Peyer's patch (tissue), 4 donors: ENCODE measurements at places on chromosomes 2 and 18. TPM values are rescaled to one million over a fixed set of nuclear protein-coding genes. Genes with fewer than 3 reads are reported as not detected.

- H3K27me3 ChIP-seq = no peaks in the 10 kb centered on the region
- no peaks in the 10 kb centered on the region for H3K4me1 ChIP-seq
- peak overlapping the region; percentile 32 for H3K4me3 ChIP-seq
- H3K36me3 ChIP-seq = no peaks in the 10 kb centered on the region
Observed at GRCh38 chr2:26412091-26412673, 10.5 kb downstream of the DRC1 start.

LRRFIP1 gene
- total RNA-seq = 127 TPM

SETBP1 gene
- total RNA-seq = 86.6 TPM

DNA sequence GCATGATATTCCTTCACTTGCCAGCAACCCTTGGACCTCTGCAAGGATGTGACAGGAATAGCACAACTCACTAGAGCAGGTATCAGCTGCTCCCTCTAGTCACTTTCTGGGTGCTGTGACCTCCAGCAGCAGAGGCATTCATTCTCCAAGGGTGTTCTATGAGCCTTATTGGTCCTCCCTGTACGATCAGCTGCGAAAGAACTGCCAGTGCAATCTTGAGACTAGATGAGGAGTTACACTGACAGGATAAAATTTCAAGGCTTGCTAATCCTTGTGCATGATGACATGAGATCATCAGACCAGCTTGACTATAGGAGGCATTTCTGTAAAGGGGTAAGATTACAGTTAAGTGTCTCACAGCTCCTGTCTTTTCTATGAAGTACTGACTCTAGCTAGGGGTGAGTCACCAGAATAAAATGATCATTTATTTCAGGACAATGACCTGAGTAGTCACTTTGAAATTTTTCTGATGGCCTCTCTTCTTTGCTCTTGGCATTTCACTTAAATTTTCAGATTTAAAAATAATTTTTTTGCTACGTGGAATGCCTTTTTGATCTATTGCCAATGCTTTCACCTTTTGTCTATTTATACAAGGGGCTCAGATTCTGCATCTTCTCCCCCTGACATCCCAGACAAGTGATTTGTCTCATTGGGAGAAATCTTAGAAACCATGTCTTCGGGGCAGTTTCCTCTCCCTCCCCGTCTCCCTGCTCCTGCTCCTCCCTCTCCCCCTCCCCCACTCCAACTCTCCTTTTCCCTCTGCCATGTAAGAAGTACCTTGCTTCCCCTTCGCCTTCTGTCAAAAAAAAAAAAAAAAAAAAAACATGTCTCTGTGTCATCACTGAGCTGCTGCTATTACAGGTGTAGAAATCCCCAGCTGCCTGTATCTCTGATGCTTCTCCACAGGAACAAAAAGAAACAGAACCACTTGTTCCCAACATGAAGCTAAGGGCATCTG, 49.2 kb upstream of the FRZB start:
- H3K4me1 ChIP-seq = no peaks in the 10 kb centered on the region
- H3K27ac ChIP-seq = no peak overlapping the region
- DNase-seq = no peak
- peaks cover 19% of the 10 kb centered on the region for H3K36me3 ChIP-seq

GRCh38 chr2:129203331-129203730, 776.1 kb upstream of the RAB6C start:
- H3K4me1 ChIP-seq = no peaks in the 10 kb centered on the region
- DNase-seq = no peak
- H3K36me3 ChIP-seq = no peaks in the 10 kb centered on the region
- no peaks in the 10 kb centered on the region for H3K27me3 ChIP-seq
- no peak overlapping the region for H3K4me3 ChIP-seq

- H3K4me3 ChIP-seq = no peak overlapping the region
- no peaks in the 10 kb centered on the region for H3K4me1 ChIP-seq
- DNase-seq = no peak
- H3K27ac ChIP-seq = no peak overlapping the region
- no peaks in the 10 kb centered on the region for H3K27me3 ChIP-seq
- no peaks in the 10 kb centered on the region for H3K36me3 ChIP-seq
Observed at GRCh38 chr2:1314254-1314653, 99.0 kb upstream of the TPO start.

DNA sequence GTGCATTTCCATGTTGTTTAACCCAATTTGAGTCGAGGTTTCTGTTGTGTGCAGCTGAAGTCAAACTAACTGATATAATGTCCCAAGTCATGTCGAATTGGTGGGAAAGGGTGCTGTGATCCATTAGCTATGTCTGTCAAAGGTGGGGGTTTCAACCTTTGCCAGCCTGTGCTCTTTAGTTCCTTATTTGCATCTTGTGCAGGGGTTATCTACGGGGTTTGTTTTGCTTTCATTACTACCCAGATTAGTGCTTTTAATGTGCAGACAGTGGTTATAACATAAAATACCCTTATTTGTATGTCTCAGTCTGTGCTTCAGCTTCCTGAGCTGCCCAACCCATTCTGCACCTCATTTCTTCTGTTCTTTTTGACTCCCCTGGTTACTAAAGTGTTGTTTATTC, 271.9 kb upstream of the CXCR4 start:
- H3K27ac ChIP-seq = no peak overlapping the region
- no peaks in the 10 kb centered on the region for H3K27me3 ChIP-seq
- peak overlapping the region; percentile 13 for H3K4me3 ChIP-seq
- no peaks in the 10 kb centered on the region for H3K4me1 ChIP-seq
- H3K36me3 ChIP-seq = no peaks in the 10 kb centered on the region
- no peak for DNase-seq

DNA sequence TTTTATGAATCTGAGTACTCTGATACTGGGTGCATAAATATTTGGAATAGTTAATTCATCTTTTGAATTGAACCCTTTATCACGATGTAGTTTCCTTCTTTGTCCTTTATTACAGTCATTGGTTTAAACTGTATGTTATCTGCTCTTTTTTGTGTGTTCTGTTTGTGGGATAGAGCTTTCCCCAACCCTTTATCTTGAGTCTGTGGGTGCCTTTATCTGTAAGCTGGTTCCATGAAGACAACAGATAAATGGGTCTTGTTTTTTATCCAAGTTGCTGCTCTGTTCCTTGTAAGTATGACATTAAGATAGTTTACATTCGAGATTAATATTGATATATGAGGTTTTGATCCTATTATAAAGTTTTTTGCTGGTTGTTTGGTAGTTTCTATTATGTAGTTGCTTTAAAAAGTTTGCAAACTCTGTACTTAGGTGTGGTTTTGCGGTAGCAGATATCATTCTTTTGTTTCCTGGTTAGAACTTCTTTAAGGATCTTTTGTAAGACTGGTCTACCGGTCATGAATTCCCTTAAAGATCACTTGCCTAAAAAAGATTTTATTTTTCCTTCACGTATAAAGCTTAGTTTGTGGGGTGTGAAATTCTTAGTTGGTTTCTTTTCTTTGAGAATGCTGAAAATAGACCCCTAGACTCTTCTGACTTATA, 1451.3 kb upstream of the SLC39A10 start:
- no peak overlapping the region for H3K27ac ChIP-seq
- no peak overlapping the region for H3K4me3 ChIP-seq
- no peaks in the 10 kb centered on the region for H3K36me3 ChIP-seq
- no peaks in the 10 kb centered on the region for H3K27me3 ChIP-seq
- no peak for DNase-seq

DNA sequence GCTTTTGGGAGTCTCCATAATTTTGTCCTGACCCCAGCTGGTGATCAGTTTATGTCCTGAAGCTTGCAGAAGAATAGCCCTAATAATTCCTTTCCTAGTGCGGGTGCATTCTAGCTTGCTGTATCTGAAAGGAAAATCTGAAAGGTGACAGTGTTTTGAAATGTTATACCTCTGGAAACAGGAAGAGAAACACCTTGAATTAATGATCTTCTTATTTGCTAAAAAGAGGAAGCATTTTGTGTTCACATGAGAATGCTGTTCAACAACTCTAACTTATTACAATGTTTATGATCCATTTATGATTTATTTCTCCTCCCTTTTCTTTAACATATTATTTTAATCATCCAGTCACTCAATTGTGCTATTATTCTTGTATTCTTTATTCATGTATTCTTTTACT, 66.9 kb upstream of the CAVIN2 start:
- H3K27me3 ChIP-seq = no peaks in the 10 kb centered on the region
- no peak overlapping the region for H3K4me3 ChIP-seq
- no peaks in the 10 kb centered on the region for H3K4me1 ChIP-seq

DNA sequence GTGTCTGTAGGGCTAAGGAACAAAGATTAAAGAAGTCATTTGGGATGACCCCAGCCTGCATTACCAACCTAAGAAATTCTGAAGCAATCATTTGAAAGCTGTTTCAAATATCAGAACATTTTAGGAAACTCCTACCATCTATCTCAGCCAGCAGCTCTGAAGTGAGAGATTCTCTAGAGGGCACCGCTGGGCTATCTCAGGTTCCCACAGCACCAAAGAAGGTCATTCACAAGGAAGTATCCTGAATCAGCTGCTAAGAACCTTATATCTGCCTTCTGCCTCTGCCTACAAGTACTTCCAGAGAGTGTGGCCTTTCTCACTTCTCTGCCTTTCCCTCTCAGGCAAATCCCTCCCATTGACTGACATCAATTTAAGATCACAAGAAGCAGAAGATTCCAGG, 13.4 kb upstream of the EVA1A start:
- DNase-seq = no peak
- H3K27me3 ChIP-seq = no peaks in the 10 kb centered on the region

CIDEA gene
- not detected for total RNA-seq

MCM6 gene
- 11.4 TPM for total RNA-seq

- no peak for DNase-seq
- no peak overlapping the region for H3K4me3 ChIP-seq
- no peaks in the 10 kb centered on the region for H3K36me3 ChIP-seq
- no peaks in the 10 kb centered on the region for H3K27me3 ChIP-seq
- H3K4me1 ChIP-seq = no peaks in the 10 kb centered on the region
- no peak overlapping the region for H3K27ac ChIP-seq
Observed at GRCh38 chr2:12199491-12200211, 453.2 kb downstream of the LPIN1 start.

- H3K27me3 ChIP-seq = no peaks in the 10 kb centered on the region
- no peaks in the 10 kb centered on the region for H3K4me1 ChIP-seq
- no peaks in the 10 kb centered on the region for H3K36me3 ChIP-seq
- H3K4me3 ChIP-seq = no peak overlapping the region
- DNase-seq = no peak
Observed at GRCh38 chr2:32246911-32247310, 17.8 kb downstream of the NLRC4 start.

GRCh38 chr2:219415580-219416234, 2.5 kb upstream of the DES start:
- H3K36me3 ChIP-seq = no peaks in the 10 kb centered on the region
- no peak overlapping the region for H3K4me3 ChIP-seq
- H3K27me3 ChIP-seq = peaks cover 10% of the 10 kb centered on the region

UCN gene
- total RNA-seq = 2.3 TPM

ASAP2 gene
- total RNA-seq = 30.6 TPM

GRCh38 chr2:85273738-85274731, 53.8 kb downstream of the TGOLN2 start:
- H3K27me3 ChIP-seq = no peaks in the 10 kb centered on the region
- no peak overlapping the region for H3K27ac ChIP-seq
- H3K4me3 ChIP-seq = no peak overlapping the region
- peak; percentile 57 for DNase-seq

DNA sequence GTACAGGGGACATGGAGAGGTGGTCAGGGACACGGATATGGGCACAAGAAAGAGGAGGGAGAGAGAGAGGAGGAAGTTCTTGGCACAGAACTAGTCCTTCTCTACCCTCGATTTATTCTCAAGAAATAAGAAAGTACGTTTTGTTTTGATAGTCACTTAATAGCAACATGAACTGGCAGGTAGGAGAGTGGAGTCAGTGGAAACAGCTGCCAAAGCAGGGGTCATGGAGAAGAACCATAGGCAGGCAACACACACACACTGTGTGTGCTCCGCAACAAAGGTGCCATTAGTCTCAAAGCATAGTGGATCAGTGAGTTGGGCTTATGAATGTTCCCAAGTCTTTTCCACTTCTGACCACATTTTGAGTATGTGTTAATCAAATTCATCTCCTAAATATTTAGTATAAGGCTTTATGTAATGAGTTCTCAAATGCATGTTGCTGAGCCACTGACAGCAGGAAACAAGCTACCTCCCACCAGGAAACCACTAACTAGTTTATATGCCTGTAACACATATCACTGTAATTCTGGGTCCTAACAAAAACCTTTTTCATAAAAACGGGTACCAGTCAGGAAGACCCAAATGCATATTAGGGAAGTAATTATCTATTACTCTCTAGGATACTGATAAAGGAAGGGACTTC, 41.1 kb downstream of the IWS1 start:
- H3K27ac ChIP-seq = no peak overlapping the region
- H3K4me3 ChIP-seq = no peak overlapping the region
- H3K4me1 ChIP-seq = no peaks in the 10 kb centered on the region
- H3K36me3 ChIP-seq = peaks cover 94% of the 10 kb centered on the region
- DNase-seq = no peak

DNA sequence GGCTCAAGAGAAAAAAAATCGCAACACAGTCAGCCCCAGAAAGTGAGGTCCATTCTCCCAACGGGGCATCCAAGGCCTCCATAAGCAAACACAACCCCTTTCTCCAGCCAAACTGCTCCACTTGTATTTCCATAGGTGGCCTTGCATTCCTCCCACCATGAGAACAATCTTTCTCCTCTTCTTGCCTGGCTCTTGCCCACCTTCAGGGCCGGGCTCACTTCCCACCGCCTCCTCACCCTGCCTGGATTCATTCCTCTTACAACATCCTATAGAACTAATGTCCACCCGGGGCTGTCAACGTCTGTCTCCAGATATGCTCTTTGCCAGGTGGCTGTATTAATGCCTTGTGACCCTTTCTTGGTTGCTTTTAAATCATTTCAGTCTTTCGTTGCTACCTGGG, 124.5 kb downstream of the SMAD7 start:
- no peak overlapping the region for H3K4me3 ChIP-seq
- DNase-seq = no peak
- peaks cover 21% of the 10 kb centered on the region for H3K4me1 ChIP-seq
- no peak overlapping the region for H3K27ac ChIP-seq
- H3K36me3 ChIP-seq = no peaks in the 10 kb centered on the region

KYNU gene
- total RNA-seq = 0.53 TPM

- H3K4me3 ChIP-seq = no peak overlapping the region
- peaks cover 2% of the 10 kb centered on the region for H3K4me1 ChIP-seq
- DNase-seq = no peak
- no peaks in the 10 kb centered on the region for H3K27me3 ChIP-seq
- H3K27ac ChIP-seq = no peak overlapping the region
Observed at GRCh38 chr2:164831887-164832286, 9.7 kb downstream of the COBLL1 start.
